ENCODE measurements at places on chromosomes 6 and 20.
A peak's percentile ranks its signal among the peaks of the same experiment; 100 is the strongest.

DNA sequence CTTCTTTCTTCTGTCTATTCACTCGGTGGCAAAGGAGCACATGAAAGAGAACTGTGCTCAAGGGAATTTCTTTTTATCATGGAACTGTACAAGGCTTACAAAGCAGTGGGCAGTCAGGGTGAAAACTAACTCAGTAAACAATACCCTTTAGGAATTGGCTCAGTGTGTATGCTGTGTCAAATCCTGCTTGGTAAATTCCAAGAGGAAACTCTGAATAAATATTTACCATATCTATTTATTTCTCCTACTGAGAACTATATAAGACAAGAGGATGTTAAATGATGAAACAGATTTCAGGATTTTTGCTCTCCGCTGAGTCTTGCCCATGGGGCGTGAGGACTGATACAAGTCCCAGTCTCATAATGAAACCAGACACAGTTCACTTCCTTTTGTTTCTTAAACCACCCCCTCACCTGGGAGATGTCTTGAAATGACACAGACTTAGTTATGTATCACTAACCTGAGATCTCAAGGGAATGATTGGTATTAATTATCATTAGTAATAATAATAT is 188.8 kb downstream of the BACH2 start:
- H3K27ac ChIP-seq, result peak overlapping the region; percentile 83
- no peaks in the 10 kb centered on the region for H3K36me3 ChIP-seq
- H3K4me1 ChIP-seq, result peaks cover 38% of the 10 kb centered on the region

- H3K36me3 ChIP-seq, result no peaks in the 10 kb centered on the region
- H3K27ac ChIP-seq, result no peak overlapping the region
- peaks cover 12% of the 10 kb centered on the region for H3K27me3 ChIP-seq
- no peak overlapping the region for H3K4me3 ChIP-seq
- no peak for DNase-seq
Measured at GRCh38 chr20:57696401-57696961, 13.3 kb downstream of the PMEPA1 start.

GRCh38 chr20:44651684-44652423 is at the start of gene ADA:
TSS of gene ADA (minus strand) at chr20:44651699. CDS start at chr20:44651607, 92 bp downstream.
- peak within 1 kb of the TSS; percentile 92 for H3K4me3 ChIP-seq
- peaks cover 3% of the 10 kb centered on the region for H3K36me3 ChIP-seq
- peak within 1 kb of the TSS; percentile 94 for H3K27ac ChIP-seq
- peaks cover 41% of the 10 kb centered on the region for H3K4me1 ChIP-seq
- peak; percentile 49 for DNase-seq

GRCh38 chr20:50957798-50958614 is at the start of gene DPM1:
TSS of gene DPM1 (minus strand) at chr20:50958532. CDS start at chr20:50958523, 9 bp downstream.
- H3K27me3 ChIP-seq, result no peaks in the 10 kb centered on the region
- peak within 1 kb of the TSS; percentile 97 for H3K27ac ChIP-seq
- peaks cover 24% of the 10 kb centered on the region for H3K4me1 ChIP-seq
- H3K4me3 ChIP-seq, result peak within 1 kb of the TSS; percentile 96

DNA sequence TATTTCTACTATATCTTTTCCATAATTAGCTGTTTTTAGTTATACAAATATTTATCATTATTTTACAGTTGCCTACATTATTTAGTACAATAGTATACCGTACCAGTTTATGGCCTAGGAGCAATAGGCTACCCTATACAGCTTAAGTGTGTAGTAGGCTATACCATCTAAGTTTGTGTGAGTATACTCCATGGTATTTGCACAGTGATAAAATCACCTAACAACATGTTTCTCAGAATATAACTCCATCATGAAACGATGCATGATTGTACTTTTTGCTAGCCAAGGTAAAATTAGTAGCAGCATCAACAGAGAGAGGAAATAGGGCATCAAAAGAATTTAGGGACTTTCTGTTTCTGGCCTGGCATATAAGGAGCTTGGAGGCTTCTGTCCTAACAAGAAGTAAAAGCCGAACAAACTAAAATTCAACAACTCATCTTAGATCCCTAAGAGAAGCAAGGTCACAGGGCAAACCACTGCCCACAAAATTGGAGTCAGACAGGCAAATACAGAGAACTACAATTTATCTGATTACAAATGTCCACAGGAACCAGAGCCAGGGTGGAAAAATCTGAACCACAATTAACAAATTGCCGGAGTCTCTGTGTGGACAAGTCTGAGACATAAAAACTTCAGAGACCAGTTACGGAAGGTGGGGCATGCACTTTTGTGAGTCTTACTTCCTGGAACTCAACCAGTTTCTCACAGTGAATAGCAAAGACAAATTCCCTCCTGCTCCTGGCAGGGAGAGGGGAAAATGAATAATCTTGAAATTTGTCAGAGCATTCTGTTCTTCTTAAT is 671.4 kb downstream of the RFPL4B start:
- DNase-seq, result no peak
- no peaks in the 10 kb centered on the region for H3K36me3 ChIP-seq
- no peak overlapping the region for H3K4me3 ChIP-seq
- H3K27me3 ChIP-seq, result no peaks in the 10 kb centered on the region
- H3K4me1 ChIP-seq, result no peaks in the 10 kb centered on the region

DNA sequence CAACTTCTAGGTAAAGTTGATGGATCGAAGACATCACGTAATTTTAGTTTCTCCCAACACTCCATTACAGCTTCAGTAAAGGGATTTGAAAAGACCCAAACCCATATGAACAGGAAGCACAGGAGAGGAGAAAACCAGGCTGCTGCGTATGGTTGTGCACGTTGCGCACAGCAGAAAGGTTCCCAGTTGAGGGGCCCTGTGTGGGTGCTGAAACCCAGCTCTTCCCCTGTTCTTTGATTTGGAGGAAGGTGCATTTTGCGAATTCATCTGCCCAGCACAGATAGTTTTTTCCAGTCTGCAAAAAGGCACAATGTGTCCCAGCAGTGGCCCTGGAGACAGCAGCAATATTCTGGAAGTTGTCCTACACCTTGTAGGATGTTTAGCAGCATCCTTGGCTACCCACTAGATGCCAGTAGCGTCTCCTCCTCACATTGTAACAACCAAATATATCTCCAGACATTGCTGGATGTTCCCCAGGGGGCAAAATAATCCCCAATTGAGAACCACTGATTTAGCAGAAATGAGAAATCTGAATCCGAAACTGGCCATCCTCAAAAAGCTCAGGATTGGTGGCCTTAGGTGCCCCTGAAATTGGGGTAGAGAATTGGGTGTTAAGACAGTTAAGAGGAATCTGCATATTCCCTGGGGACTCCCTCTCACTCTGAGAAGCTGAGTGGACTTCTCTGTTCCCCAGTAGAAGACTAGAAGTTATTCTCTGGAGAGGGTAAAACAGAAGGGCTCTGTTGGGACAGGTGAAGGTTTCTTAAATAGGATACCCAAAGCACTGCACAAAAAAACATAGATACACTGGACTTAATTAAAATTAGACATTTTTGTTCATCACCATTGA is 12.2 kb downstream of the SUN5 start:
- DNase-seq, result no peak
- peaks cover 8% of the 10 kb centered on the region for H3K4me1 ChIP-seq
- no peak overlapping the region for H3K27ac ChIP-seq
- H3K4me3 ChIP-seq, result no peak overlapping the region
- H3K27me3 ChIP-seq, result no peaks in the 10 kb centered on the region

DNA sequence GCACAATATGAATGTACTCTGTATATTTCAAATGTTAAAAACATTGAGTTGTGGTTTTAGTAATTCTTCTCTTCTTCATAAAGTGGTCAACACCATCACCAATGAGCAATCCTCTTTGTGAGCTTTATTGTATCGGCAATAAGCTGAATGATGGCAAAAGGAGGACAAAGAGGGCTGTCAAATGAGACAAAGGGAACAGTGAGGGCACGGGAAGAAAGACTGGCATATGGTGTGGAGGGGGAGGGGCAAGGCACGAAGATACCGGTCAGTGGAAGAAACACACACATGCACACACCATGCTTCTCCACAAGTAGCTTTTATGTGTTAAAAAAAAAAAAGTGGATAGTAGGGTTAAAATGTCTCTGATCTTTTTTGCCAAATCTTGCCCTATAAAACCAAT is 506.8 kb upstream of the CITED2 start:
- peaks cover 4% of the 10 kb centered on the region for H3K4me1 ChIP-seq
- H3K36me3 ChIP-seq, result no peaks in the 10 kb centered on the region
- H3K27me3 ChIP-seq, result peaks cover 7% of the 10 kb centered on the region

DNA sequence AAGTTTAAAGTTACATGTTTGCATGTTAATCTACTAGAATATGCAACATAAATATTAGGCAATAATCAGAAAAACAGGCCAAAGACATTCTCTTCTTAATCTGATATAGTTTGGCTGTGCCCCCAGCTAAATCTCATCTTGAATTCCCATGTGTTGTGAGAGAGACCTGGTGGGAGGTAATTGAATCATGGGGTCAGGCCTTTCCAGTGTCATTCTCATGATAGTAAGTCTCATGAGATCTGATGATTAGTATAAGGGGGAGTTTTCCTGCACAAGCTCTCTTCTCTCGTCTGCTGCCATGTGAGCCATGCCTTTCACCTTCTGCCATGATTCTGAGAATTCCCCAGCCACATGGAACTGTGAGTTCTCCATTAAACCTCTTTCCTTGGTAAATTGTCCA is 1241.7 kb upstream of the ADGRB3 start:
- DNase-seq, result no peak
- H3K36me3 ChIP-seq, result no peaks in the 10 kb centered on the region
- H3K27ac ChIP-seq, result no peak overlapping the region
- no peaks in the 10 kb centered on the region for H3K4me1 ChIP-seq

DNA sequence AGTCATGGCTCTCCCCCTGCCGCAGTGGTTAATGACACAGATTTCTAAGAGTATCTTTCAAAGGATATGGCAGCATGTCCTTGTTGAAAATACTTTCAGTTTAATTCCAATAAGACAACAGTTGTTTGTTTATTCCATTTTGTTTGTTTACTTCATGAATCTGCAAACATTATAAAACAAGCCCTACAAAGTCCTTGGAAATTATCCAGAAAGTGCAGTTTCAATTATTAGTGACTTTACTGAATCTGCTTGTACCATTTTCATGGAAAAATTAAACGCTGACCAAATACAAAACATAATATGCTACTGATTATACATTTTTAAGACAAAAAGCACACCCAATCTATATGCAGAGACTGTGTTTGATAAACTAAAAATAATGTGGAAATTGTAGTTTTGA is 3.3 kb downstream of the HEY2 start:
- no peak overlapping the region for H3K27ac ChIP-seq
- no peak overlapping the region for H3K4me3 ChIP-seq
- no peak for DNase-seq
- peaks cover 46% of the 10 kb centered on the region for H3K27me3 ChIP-seq

GRCh38 chr20:62776692-62777527 is 19.4 kb upstream of the MRGBP start:
- H3K4me3 ChIP-seq, result peak overlapping the region; percentile 47
- H3K27ac ChIP-seq, result peak overlapping the region; percentile 86
- H3K4me1 ChIP-seq, result peaks cover 19% of the 10 kb centered on the region
- no peak for DNase-seq
- H3K27me3 ChIP-seq, result no peaks in the 10 kb centered on the region

GRCh38 chr6:20215310-20215709 is 3.0 kb upstream of the MBOAT1 start:
- no peaks in the 10 kb centered on the region for H3K36me3 ChIP-seq
- no peak overlapping the region for H3K27ac ChIP-seq
- H3K4me3 ChIP-seq, result no peak overlapping the region
- H3K4me1 ChIP-seq, result peaks cover 17% of the 10 kb centered on the region
- DNase-seq, result no peak

DNA sequence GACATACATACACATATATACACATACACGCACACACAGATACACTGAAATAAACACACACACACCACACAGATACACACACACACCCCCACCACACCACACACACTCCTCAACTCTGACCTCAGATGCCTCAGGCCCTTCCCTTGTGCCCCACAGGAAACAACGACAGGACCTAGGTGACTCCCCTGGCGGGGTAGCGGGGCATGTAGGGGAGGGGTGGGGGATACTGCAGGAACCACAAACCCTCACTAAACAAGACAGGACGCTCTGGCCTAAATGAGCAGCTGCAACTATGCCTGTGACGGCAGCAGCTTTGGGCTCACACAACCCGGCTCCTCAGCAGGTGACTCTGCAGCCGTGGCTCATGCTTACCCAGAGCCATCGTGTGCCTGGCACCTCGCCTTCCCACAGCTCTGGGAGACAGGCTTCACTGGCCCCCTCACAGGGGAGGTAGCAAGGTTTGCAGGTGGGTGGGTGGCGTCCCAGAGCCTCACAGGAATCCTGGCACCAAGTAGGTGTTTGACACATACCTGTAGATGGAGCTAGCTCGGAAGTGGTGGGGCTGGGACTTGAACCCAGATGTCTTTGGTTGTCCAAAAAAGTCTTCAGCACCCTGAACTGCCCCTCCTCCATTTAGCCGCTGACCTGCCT is 100.8 kb downstream of the GRM4 start:
- H3K36me3 ChIP-seq, result peaks cover 5% of the 10 kb centered on the region
- peaks cover 21% of the 10 kb centered on the region for H3K4me1 ChIP-seq
- no peak overlapping the region for H3K27ac ChIP-seq
- DNase-seq, result no peak

GRCh38 chr20:5116875-5117274 is 2.9 kb downstream of the PCNA start:
- peaks cover 19% of the 10 kb centered on the region for H3K4me1 ChIP-seq
- no peaks in the 10 kb centered on the region for H3K36me3 ChIP-seq
- DNase-seq, result no peak

GRCh38 chr6:106161311-106161874 is 75.3 kb downstream of the PRDM1 start:
- H3K4me1 ChIP-seq, result peaks cover 30% of the 10 kb centered on the region
- peak overlapping the region; percentile 58 for H3K4me3 ChIP-seq
- H3K36me3 ChIP-seq, result peaks cover 6% of the 10 kb centered on the region
- H3K27me3 ChIP-seq, result peaks cover 7% of the 10 kb centered on the region

- no peak for DNase-seq
- H3K4me1 ChIP-seq, result no peaks in the 10 kb centered on the region
- no peak overlapping the region for H3K4me3 ChIP-seq
- no peaks in the 10 kb centered on the region for H3K36me3 ChIP-seq
- H3K27me3 ChIP-seq, result no peaks in the 10 kb centered on the region
- no peak overlapping the region for H3K27ac ChIP-seq
Measured at GRCh38 chr6:54390362-54390761, 82.1 kb downstream of the TINAG start.

DNA sequence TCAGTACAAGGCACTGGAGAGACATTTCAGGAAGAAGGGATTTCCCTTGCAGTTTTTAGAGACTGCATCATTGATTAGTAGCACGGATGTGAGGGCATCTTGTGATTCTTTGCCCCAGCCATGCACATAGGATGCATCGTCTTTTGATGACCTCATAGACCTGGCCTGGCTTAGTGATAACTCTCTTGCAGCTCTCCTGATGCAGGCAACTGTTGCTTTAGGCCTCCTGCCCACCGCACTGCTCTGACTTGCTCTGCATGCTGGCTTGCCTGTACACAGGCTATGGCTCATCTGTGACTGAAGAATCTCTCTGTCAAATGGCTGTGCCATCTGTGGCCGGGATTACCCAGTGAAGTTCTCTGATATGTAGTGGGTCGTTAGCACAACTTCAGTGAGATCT is 207.7 kb upstream of the PTCHD4 start:
- H3K4me3 ChIP-seq, result no peak overlapping the region
- H3K36me3 ChIP-seq, result no peaks in the 10 kb centered on the region
- no peaks in the 10 kb centered on the region for H3K4me1 ChIP-seq
- H3K27ac ChIP-seq, result no peak overlapping the region

All from T-helper 17 cell (primary cell).